ENCODE measurements at places on chromosomes 2 and 18. TPM values are rescaled to one million over a fixed set of nuclear protein-coding genes. Genes with fewer than 3 reads are reported as not detected.

GRCh38 chr2:218876562-218877219 lies 4.0 kb upstream of the WNT10A start:
- DNase-seq = peak; percentile 83

- DNase-seq = peak; percentile 21
Measured at GRCh38 chr2:122028371-122029100, 273.1 kb downstream of the TSN start.

GRCh38 chr2:120452945-120453634 lies 107.2 kb downstream of the INHBB start:
- no peak for DNase-seq

- DNase-seq = peak; percentile 33
Measured at GRCh38 chr2:42954227-42954962, 162.0 kb upstream of the HAAO start.

DNA sequence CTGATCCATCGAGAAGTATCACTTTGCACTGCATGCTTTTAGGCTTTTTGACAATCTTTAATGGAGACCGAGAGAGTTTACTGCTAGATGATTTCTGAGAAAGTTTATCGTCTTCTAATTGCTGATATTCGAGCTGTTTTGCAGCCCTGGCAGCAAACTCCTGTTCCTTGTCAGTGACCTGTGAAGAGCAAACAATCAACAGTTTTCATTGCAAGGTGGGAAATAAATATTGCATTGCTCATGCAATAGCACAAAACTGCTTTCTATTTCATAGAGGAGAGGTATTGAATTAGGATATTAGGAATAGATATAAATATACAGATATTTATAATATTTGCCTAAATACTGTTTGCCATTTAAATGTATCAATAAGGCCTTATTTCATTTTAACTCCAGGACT lies 65.5 kb downstream of the EPB41L3 start:
- no peak for DNase-seq

DNA sequence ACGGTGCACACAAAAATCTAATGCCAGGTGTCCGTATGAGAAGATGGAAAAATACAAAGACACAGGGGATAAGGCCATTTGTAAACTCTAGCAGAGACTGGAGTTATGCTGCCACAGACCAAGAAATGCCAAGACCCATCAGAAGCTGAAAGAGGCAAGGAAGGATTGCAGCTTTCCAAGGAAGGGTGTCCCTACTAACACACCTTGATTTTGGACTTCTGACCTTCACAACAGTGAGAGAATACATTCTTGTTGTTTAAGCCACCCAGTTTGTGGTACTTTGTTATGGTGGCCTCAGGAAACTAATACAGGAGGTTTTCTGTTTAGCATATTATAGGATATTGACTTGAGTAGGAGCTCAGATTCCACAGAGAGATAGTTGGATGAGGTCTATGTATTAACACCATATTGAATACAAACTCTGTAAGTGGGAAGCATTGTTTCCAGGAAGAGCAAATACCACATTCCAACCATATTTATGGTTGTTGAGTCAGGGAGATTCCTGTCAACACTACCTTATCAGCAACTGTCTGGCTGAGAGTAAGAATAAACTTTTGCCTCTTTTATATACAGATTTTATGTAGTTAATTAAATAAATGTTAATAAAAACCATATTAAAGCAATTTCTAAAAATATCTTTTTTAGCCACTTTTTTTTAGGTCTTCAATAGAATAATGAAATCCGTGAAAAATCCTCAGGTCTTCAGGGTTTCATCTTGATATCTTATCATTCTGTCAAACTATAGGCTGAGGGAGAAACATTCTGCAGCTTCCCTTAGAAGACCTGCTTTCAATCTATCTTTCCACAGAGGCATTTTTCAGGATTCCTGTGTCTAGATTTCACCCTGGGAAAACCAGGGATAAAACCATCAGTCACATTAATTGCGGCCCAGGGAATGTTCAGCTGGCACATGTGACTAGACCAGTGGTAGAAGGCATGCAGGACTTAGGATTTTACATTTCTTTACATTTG lies 35.4 kb upstream of the HNMT start:
- peak; percentile 22 for DNase-seq

DNA sequence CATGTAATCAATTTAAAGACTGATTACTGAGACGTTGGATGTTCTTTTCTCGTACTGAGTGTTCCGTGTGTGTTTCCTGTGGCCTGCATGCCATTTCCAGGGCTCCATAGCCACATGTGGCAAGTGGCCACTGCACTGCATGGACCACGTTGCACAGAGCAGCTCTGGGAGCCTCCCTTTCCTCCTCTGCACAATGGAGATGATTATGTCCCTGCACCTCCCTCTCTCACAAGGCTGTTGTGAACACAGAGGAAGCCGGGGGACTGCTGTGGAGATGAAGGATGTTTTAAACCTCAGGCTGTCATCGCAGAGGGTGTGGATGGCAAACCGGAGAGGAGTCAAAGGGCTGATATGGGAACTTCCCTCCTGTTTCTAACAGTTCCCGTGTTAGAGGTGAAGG lies 87.7 kb downstream of the TGOLN2 start:
- no peak for DNase-seq

GRCh38 chr18:12074736-12075135 lies 18.9 kb upstream of the ANKRD62 start:
- no peak for DNase-seq

DNA sequence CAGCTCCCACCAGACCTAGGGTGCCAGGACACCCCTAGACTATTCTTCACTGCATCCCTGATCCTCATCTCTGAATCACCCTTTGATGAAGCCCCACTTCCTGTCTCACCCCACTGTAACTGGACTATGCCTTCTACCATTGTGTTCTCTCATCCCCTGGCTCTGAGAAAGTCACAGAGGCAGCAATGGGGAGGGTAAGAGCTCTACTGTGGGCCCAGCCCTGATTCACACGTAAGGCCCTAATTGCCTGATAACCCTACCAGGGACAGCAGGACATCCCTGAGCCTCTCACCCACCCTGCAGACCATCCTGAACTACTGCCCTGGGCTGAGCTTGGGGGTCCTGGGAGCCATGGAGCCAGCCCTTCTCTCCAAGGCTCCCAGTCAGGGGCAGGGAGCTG lies 1.5 kb upstream of the PROM2 start:
- no peak for DNase-seq

DNA sequence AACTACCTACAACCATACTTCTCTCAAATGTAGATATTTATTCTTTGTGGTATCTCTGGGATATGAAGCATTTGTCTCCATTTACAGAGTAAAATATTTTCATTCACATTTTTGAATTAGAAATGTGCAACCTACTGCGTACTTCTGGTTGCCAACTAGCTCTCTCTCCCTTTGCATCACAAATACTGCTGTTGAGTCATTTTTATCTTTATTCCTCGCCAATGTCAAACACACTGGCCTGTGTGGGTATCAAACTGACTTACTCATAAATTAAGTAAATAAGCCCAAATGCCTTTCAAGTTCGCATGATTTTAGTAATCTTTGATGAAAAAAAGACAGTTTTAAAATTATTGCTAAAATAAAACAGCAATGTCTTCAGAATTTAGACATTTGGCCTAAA lies 67.3 kb downstream of the STAT4 start:
- DNase-seq = no peak

- peak; percentile 10 for DNase-seq
Measured at GRCh38 chr2:133819906-133820305, 251.6 kb upstream of the NCKAP5 start.

DNA sequence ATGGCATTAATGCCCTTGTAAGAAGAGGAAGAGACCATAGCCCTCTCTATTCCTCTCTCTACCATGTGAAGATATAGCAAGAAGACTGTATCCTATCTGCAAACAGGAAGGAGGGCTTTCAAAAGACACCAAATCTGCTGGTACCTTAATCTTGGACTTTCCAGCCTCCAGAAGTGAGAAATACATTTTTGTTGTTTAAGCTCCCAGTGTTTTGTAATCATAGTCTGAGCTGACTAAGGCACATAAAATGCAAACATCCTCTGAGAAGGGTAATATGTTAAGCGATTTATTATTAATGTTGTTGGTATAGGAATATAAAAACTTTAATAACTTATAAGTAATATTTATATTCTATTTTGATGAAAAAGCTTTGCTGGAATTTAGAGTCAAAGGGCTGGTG lies 559.8 kb downstream of the SUCLG1 start:
- DNase-seq = no peak

DNA sequence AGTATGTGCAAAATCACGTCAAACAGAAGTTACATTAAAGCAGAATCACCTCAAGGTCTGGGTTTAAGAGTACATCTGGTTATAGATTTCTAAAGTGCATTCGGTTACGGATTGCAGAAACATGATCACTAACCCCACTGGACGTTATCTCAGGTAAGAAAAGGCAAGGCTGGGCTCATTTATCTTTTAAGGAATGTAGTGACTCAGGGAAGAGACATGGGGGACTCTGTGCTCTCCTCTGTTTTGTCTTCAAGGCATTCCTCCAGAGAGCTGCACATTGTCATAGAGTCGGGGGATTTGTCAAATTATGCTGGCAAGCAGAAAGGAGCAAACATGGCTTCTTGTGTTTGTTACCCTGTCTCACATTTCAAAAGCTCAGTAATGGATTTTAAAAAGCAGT lies 14.3 kb downstream of the WDSUB1 start:
- DNase-seq = no peak

DNA sequence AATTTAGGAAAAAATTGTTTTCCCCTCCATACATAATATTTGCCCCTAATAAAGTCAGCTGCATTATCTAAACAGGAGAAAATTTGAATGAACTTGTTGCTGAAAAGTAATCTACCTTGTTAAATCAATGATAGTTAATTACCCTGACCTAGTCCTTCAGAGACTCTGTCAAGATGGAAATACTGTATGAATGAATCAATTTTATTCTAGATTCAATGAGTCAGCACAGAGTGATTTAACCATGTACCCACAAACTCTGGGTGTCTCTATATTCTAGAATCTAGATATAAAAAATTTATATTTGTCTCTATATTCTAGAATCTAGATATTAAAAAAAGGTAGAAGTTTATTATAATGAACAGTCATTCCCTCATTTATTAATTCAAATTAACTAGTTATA lies 36.2 kb downstream of the NDUFAF7 start:
- no peak for DNase-seq

GRCh38 chr2:65264821-65265670 lies 37.4 kb downstream of the ACTR2 start:
- DNase-seq = peak; percentile 91

GRCh38 chr2:54624591-54625071 lies 98.8 kb upstream of the EML6 start:
- DNase-seq = no peak

- no peak for DNase-seq
Measured at GRCh38 chr2:163419000-163419830, 316.6 kb downstream of the FIGN start.

- no peak for DNase-seq
Measured at GRCh38 chr2:112656679-112657078, 10.9 kb downstream of the SLC20A1 start.

The COQ10B gene
- 46.5 TPM for total RNA-seq

The M1AP gene
- 0.21 TPM for total RNA-seq

The ABCG5 gene
- total RNA-seq = 0.08 TPM

The CPLX4 gene
- total RNA-seq = not detected

The ITGA4 gene
- 3.7 TPM for total RNA-seq

The PTPRN gene
- 1.5 TPM for total RNA-seq

The ACADL gene
- not detected for total RNA-seq

The LYPD1 gene
- 28.8 TPM for total RNA-seq

The CCDC74B gene
- total RNA-seq = 2.9 TPM
